ENCODE measurements at places on chromosomes 6 and 20.

DNA sequence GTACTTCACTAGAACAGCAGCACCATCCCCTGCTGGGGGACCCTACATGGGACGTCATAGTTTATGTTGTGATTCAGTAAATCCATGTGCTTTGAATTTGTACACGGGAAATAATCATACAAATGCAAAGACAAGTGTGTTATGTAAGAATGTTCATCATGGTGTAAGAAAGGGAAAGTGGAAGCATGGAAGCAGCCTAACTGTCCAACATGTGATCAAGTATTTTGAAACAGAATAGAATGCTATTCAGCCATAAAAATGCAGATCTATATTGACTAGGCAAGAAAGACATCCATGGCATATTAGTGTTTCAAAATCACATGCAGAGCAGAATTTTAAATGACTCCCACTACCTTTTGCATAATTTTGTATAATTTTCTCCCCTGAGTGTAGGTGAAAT is 117.6 kb downstream of the F13A1 start:
- no peak for DNase-seq

DNA sequence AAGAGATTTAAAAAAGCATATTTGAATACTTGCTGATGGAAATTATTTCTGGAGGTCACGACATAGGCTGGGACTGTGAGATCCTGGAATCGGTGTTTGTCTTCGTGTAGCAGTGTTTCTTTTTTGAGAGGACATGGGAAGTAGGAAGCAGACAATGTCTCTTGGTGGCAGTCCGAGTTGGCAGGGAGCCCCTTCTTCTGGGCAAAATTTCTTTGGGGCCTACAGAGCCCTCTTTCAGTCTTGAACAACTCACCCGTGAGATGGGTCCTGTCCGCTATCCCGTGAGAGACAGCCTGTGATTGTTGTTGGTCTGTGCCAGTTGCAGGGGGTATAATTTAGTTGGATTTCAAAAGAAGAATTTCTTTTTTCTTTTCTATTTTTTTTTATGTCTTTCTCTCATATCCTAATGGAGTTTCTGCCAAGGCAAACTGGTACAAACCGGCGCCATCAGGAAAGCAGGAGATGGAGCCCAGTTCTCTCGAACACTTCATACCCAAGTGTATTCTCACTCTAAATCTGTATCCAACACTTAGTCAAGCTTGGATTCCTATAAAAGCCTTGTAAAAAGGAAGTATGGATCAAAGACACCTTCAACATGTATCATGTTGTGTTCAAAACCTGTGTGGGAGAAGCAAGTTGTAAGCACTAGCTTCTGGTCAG is 785.1 kb downstream of the MAFB start:
- no peak for DNase-seq

- no peak for DNase-seq
Observed at GRCh38 chr6:5644523-5645185, 362.1 kb downstream of the NRN1 start.

- no peak for DNase-seq
Observed at GRCh38 chr6:133681891-133682290, 207.0 kb upstream of the TCF21 start.

GRCh38 chr6:161463071-161463470 is 189.2 kb upstream of the AGPAT4 start:
- no peak for DNase-seq
